ENCODE measurements at places on chromosomes 4 and X.
A peak's percentile ranks its signal among the peaks of the same experiment; 100 is the strongest.

DNA sequence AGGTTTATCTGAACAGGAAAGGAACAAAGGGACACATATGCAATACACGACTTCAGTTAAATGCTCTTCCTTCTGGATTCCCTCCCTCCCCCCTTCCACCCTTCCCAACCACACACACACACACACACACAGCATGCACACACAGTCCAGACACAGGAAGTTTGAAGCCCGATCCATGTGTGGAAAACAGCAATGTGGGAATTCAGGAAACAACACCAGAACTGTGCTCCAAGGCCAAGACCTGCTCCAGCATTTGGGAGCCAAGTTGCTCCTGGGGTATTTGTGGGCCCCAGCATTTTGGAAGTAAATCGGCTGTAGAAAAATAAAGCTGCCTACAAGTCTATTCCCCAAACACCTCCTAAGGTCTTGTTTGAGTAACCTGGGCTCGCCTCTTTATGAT is 5.6 kb upstream of the AMOT start:
- peak; percentile 33 for DNase-seq

DNA sequence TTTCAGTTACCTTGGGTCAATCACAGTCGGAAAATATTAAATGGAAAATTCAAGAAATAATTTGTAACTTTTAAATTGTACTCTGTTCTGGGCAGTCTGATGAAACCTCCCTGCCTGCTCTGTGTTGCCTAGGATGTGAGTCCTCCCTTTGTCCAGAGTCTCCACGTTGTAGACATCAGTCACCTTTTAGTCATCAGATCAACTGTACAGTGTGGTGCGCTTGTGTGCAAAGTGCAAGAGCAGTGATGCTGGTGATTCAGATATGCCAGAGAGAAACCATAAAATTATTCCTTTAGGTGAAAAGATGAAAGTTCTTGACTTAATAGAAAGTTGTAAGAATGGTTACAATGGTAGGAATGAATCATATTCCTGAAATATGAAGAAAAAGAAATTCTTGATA is 1.4 kb downstream of the SPATA4 start:
- DNase-seq, result peak; percentile 79

- no peak for DNase-seq
Measured at GRCh38 chr4:40675166-40675565, 45.5 kb upstream of the RBM47 start.

- DNase-seq, result no peak
Measured at GRCh38 chrX:153521034-153521433, 3.6 kb downstream of the ATP2B3 start.

All from AG10803 (cell line).